ENCODE measurements at places on chromosomes 6 and 20. TPM values are rescaled to one million over a fixed set of nuclear protein-coding genes. Genes with fewer than 3 reads are reported as not detected.

- no peak for DNase-seq
These were observed 71.2 kb upstream of the PLCB4 start for GRCh38 chr20:8997701-8998117.

DNA sequence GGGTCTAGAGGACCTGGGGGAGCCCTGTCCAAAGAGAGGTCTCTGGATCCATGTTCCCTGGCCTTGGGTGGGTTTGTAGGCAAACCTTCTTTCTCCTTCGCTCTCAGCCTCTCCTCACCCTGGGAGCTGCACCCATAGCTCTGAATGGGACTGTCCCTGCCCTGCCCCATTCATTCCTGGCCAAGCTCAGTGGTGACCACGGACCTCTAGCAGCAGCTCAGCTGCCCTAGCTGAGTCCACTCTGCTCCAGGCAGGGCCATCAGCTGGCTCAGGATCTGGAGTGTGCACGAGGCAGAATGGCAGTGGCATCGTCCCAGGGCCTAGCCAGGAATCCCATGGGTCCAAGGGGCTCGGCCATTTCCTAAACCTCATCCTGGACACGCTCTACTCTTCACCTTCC, 5.3 kb downstream of the ULBP3 start:
- no peak for DNase-seq

DNA sequence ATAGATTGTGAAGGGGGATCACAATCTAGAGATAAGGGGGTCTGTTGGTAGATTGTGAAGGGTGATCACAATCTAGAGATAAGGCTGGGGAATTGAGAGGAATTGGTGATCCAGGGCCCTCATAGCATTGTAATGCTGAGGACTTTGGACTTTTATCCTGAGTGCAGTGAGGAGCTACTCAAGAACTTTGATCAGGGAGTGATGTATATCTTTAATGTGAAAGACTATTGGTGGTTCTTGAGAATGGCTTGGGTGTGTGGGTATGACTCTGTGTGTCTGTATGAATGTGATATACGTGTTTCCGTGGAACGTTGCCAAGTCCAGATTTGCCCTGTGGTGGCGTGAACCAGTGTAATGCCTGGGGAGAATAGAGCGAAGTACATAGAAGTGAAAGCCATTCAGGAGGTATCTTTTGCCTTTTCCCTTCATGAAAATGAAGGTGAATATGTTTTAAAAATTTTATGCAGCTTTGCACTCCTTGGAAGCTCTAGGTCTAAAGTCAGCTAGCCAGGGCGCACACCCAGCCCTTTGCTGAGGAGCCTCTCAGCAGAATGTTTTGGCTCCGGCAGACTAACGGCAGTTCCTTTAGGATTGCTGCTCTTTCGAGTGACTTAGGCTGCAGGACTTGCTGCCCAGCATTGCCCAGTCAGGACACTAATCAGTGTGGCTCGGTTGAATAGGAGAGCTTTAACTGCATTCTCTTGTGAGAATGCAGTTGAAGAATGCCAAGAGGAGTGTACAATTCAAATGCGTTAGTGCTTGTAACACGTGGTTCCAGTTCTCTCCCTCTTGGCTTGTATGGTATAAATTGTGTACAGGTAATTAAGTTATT, 3.5 kb downstream of the ZFAND3 start:
- peak; percentile 89 for DNase-seq

DNA sequence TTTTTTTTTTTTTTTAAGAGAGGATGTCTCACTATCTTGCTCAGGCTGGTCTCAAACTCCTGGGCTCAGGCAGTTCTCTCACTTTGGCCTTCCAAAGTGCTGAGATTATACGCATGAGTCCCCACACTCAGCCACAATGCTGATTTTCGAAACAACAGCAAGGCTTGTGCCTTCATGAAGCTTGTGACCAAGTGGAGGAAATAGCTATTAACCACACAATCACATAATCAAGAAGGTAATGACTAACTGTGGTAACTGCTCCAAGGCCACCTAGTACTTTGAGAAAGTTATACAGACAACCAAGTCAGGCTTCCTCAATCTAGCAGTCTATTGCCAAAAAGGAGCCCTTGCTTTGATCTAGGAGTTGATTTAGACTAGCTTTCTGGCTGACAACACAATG, 46.3 kb downstream of the SOD2 start:
- DNase-seq, result no peak

DNA sequence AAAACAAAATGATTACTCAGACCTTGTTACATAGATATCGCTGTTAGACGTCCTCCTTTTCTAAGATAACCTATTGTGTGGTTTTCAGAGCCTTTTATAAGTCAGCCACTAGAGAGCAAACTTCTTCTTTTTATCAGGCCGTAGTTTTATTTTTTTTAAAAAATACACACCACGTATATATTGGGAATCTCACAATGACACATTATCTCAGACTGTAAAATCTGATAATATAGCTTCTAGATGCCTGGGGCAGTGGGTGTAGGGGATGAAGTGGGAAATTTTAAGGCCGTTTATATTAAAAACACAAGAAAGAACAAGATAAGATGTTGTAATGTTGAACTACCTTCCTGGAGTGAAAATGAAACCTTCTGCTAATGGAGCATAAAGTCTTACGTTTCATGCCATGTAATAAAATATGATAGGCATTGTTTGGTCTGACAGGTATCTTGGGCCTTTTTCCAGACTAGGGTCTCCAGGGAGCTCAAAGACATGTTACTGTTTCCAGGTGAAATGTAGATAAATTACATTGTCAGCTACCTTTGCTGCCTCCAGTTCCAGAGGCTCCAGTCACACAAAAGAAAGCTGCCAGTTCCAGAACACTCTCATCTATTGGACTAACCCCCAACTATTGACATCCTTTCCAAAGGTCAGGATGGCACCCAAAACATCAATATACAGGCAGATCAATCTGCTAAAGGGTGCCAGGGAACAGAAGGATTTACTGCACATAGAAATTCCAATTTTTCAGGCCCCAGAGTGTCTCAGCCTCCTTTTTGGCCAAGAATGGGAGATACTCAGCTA, 130.2 kb upstream of the AKIRIN2 start:
- no peak for DNase-seq

DNA sequence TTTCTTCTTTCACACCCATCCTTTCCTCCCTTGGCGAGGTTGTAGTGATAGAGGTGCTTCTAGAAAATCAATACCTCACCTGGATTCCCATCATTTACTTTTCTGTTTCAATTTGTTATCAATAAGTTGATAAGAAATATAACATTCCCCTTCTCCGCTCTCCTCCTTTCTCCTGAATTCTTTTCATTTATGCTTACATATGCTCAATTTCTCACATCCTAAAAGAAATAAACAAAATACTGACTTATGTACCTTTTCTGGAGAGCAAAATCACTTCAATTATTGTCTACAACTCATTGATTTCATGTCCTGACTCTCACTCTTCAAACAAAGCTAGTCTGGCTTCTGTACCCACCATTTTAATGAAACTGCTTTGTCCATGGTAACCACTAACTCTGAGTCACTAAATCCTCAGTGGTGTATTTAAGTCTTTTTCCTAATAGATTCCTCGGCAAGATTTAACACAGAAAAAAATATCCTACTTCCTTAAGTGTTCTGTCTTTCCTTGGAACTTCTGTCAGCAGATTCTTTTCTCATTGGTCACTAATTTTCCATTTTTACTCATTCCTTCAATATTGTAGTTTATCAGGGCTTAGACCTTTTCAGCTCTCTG, 289.6 kb downstream of the RFPL4B start:
- DNase-seq, result no peak

- DNase-seq, result no peak
These were observed 31.0 kb upstream of the CTAGE9 start for GRCh38 chr6:131741688-131742393.

- DNase-seq, result no peak
These were observed 7.0 kb upstream of the C20orf144 start for GRCh38 chr20:33655164-33655563.

GRCh38 chr6:89323511-89323971, 8.4 kb upstream of the GABRR2 start:
- no peak for DNase-seq

- no peak for DNase-seq
These were observed 20.2 kb upstream of the MICA start for GRCh38 chr6:31383149-31383548.

GRCh38 chr6:72976484-72976883, 248.8 kb downstream of the KHDC1L start:
- no peak for DNase-seq

DNA sequence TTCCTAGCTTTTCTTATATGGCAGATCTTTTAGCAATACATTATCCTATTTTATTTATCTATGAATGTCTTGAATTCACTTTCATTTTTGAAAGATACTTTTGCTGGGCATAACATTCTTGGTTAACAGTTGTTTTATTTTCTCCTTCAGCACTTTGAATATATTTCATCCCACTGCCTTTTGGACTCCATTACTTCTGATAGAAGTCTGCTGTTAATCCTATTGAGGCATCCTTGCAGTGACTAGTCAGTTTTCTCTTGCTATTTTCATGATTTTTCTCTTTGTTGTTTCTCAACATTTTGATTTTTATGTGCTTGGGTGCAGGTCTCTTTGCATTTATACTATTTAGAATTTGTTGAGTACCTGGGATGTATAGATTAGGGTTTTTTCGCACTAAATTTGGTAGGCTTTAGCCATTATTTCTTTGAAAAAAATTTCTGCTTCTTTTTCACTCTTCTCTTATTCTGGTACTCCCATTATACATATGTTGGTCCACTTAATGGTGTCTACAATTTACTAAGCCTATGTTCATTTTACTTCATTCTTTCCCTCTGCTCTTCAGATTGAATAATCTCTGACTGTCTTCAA, 53.2 kb downstream of the PHACTR3 start:
- no peak for DNase-seq

- DNase-seq, result no peak
These were observed 12.8 kb downstream of the TPD52L2 start for GRCh38 chr20:63877755-63878470.

DNA sequence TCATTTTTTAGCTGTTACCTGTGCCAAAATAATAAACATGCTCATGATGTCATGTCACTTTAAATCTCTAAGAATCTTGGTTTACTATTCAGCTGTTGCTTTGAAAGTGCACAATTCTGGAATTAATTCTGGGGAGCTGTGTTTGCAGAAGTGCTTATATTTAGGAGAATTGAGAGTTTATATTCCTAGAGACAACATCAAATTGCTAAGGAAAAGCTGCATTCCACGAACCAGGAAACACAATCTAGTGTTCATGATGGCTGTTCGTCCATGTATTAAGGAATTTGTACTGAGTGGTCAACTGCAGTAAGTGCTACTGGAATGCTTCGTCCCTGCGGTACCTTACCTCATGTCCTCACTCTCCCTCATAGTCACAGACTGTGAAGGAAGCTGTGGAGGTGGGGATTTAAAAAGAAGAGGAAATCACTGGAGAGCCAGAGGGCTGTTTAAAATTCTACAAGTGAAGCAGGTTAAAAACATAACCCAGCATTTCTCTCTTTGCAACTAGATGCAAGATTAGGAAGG, 161.0 kb downstream of the TRMT11 start:
- DNase-seq, result no peak

GRCh38 chr6:100230115-100230952, 234.4 kb downstream of the SIM1 start:
- no peak for DNase-seq

DNA sequence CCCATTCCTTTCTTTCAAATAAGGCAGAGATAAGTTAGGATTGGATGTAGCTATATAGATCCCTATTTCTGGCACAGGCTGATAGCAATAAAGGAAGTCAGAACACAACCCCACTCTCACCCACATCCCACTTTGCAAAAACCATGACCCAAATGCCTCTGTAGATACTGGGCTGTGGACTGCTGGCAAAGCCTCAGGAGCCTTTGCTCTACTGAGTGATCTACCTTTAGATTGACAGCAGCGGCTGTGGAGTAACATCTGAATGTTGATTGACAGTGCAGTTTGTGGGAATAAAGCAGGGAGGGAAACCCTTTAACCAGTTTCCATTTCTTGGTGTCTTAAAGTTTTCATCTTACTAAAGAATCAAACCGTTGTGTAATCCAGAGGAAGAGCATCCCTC, 6.7 kb upstream of the TMEM30A start:
- no peak for DNase-seq

- DNase-seq, result no peak
These were observed 147.4 kb downstream of the CDH4 start for GRCh38 chr20:61399433-61399832.

- DNase-seq, result peak; percentile 46
These were observed 202.2 kb upstream of the CDYL start for GRCh38 chr6:4574007-4574406.

- DNase-seq, result no peak
These were observed 11.3 kb downstream of the NOX3 start for GRCh38 chr6:155444120-155444917.

DNA sequence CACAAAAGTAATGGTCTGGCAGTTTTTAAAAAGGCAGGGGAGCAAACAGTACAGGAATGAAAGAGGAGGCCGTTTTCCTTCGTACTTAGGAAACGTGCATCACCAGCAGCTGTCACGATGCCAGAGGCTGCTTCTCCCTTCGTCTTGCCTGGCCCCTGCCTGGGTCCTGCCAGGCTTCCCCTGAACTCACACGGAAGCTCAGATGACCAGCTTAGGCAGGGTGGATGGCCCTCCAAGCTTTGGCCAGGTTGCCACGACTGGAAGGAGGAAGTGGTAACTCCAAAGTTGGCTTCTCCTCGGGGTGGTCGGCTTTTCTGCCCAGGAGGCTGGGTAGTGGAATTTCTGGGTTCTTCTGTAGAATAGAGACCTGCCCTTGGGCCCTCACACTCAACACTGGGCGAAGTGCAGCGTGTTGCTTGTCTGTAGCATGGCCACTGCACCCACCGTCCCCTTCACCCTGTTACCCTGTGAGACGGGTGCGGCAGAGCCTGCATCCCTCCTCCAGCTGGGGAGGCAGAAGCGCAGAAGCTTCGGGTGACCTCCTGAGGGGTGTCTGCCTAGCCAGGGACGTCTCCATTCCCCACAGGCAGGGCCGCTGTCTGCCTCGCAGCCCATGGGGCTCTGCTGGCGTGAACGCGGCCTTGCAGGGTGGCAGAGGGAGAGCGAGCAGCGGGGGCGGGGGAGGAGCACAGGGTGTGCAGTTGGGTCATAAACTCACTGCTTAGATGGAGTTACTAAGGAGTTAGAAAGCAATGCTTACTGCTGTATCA, 18.4 kb upstream of the RBM38 start:
- DNase-seq, result no peak

- no peak for DNase-seq
These were observed 25.0 kb upstream of the BRPF3 start for GRCh38 chr6:36171573-36171972.

Gene MRPL14
- 78.7 TPM for polyA plus RNA-seq

Gene PHACTR1
- 2.7 TPM for polyA plus RNA-seq

Gene STMND1
- not detected for polyA plus RNA-seq

Gene NPEPL1
- polyA plus RNA-seq, result 27.8 TPM

Gene DNMT3B
- 0.31 TPM for polyA plus RNA-seq

Gene EPB41L2
- polyA plus RNA-seq, result 28.9 TPM

Gene CSNK2B
- 181 TPM for polyA plus RNA-seq

Gene SLA2
- 2.7 TPM for polyA plus RNA-seq

Gene ACSS2
- polyA plus RNA-seq, result 59.0 TPM

Gene PRL
- not detected for polyA plus RNA-seq

Gene TMEM244
- polyA plus RNA-seq, result not detected

Measured in stomach (tissue), 19 donors.